T-helper 1 cell (primary cell): ENCODE measurements at places on chromosomes 6 and 20.

GRCh38 chr6:72836971-72837370 lies 215.1 kb downstream of the KCNQ5 start:
- no peak for DNase-seq

DNA sequence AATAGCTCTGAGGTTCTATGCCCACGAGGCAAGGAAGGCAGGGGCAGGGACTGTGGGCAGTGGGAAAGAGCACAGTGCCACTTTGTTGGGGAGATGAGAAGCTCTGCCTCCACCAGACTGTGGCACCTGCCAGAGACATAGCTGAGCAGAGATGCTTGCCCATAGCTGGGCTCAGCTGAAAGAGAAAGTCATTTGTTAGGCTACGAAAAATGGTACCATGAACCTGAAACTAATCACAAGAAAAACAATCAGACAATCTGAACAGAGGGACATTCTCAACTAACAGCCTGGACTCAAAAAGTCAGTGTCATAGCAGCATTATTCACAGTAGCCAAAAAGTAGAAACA lies 32.9 kb upstream of the TCP11 start:
- DNase-seq = no peak

- no peak for DNase-seq
These were observed 31.0 kb upstream of the PSMF1 start for GRCh38 chr20:1087311-1087905.

DNA sequence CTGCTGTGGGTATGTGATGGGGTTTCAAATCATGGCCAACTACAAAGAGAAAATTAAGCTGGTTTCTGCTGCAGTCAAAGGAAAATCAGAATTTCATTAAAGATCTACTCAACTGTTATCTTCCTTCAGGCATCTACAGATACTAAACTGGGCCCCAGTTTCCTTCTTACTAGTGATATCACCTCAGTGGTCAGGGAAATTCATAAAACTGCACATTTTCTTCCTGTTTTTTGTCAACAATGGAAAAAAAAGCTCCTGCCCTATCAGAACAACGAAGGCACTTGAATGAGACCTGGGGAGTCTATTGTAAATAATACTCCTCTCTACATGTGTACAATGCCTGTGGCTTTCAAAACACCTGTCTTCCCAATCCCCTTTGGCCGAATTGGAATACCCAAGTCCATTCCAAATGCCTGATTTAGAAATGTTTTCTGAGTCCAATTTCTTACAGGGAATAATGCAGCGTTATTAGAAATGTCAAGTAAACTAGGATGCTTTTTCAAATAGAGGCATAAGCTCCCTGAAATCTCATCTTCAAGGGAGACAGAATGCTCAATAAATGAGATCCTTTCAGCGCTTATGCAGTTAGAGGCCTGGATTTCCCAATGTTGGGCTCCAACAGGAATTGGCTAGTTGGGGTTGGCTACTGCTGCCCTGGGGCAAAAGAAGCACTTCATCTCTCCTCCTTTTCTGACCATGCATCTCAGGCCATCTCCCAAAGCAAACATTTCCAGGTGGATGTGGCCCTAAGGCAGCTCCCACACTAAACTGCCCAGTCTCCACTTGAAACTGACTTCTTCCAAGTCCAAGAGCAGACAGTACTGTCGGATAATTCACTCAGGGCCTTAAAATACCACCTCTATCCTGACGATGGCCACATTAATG lies 143.3 kb downstream of the NFATC2 start:
- DNase-seq = no peak

GRCh38 chr6:33759887-33760629 lies 13.4 kb upstream of the IP6K3 start:
- no peak for DNase-seq

DNA sequence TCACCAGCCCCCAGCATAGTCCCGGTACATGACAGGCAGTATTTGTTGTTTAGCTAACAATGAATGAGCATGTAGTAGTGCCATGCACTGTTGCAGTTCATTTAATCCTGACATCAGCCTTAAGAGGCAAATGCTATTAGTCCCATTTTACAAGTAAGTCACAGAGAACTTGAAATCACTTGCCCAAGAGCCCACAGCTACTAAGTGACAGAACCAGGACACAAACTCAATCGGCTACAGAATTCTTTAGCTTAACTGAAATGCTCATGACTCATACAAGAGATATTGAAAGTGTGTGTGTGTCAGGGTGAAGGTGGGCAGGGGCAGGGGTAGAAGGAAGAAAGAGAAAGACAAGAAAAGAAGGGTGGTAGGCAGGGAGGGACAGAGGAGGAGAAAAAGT lies 52.7 kb downstream of the UNC5CL start:
- no peak for DNase-seq

DNA sequence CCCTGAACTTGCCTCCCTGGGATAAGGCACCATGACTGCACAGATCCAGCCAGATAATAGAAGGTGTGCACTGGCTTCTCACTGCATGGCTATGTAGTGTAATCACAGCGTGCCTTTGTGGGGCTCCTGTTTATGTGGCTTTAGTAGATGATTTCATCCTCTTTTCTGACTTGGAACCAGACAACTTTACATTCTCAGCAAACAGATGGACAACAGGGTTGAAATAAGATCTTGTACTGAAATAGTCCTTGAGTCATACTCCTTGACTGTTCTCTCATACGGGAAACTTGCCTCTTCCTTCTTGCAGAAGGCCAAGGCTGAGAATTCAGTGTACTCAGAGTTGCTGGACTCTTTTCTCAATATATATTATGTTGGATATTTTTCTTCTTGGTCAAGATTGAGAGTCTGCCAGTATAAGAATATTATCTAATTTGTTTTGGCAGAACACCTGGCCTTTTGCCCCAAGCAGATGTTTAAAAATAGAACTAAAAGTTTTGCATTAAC lies 25.0 kb upstream of the RNF144B start:
- DNase-seq = no peak

DNA sequence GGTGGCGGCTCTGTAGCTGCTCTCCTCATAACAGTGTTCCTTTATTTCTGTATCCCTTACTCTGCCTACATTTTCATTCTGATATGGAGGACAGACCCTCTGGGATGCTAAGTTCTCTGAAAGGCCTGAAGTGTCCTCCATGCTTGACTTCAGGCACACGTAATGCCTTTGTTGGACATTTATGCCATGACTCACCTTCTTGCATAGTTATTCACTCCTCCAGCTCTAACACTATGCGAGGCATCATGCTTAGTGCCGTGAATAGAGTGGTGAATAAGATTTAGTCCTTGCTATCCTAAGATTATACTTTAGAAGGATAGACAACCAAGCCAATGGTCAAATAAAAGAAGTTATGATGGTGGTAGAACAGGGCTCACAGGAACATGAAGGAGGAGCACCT lies 760.9 kb upstream of the FLRT3 start:
- no peak for DNase-seq

GRCh38 chr20:10788877-10789276 lies 115.1 kb upstream of the JAG1 start:
- no peak for DNase-seq

DNA sequence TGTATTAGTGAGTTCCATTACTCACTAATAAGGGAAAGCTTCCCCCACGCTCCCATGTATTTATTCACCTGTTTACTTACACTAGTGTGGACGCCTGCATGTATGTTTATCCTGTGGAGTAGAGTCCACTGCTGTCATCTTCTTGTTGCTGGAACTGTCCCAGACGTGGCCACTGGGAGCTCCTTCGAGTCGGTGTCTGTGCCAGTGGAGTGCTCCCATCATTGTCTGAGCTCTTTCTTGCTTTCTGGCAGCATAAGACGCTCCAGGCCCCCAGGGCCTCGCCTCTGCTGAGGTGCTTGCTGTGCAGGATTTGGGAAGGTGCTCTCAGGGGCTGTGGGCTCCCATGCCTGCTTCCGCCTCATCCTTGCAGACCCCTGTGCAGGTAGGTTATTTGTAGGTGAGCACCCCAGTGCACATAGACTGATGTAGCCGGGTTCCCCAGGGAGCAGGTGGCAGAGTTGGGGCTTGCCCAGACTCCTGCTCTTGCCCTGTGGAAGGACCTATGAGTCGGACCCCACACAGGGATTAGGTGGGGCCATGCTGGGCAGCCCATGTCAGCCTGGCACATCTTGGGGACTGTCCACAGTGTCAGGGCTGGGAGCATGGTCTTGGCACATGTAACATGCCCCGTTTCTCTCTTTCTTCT lies 16.6 kb downstream of the PHACTR3 start:
- no peak for DNase-seq

DNA sequence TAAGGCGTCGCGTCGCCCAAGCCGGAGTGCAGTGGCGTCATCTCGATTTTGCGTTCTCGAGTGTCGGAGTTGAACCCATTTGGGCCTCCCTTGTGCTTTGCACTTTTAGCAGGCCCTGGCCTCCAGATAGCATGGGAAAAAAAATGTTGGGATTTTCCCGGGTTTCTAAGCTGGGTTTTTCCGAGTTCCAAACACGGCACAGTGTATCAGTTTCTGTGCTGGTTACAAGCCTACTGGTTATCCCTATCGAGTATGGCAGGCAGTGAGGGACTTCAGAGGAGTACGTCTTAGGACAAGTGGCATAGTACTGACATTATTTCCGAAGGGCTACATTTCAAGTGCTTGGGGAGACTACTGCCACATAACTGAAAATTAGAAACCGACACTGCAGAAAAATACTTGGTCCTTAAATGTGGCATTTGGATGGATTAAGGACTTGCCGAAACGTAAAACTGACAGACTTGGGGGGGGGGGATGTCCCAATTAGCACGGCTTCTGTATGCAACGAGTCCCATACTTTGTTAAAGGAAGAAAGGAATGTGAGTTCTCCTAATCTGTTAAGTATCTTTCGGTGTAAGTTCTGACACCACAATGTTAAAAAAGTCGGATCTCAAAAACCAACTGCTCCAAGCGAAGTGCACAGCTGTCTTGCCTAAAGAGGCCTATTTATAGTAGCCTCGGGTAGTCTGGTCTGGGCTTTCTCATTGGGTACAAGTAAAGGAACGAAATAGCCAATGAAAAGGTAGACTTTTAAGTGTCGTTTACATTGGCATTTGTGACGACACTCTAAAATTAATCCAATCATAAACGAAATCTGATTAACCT lies 70.2 kb downstream of the HFE start:
- DNase-seq = peak; percentile 50

GRCh38 chr6:18413381-18413780 lies 26.2 kb downstream of the RNF144B start:
- DNase-seq = no peak

DNA sequence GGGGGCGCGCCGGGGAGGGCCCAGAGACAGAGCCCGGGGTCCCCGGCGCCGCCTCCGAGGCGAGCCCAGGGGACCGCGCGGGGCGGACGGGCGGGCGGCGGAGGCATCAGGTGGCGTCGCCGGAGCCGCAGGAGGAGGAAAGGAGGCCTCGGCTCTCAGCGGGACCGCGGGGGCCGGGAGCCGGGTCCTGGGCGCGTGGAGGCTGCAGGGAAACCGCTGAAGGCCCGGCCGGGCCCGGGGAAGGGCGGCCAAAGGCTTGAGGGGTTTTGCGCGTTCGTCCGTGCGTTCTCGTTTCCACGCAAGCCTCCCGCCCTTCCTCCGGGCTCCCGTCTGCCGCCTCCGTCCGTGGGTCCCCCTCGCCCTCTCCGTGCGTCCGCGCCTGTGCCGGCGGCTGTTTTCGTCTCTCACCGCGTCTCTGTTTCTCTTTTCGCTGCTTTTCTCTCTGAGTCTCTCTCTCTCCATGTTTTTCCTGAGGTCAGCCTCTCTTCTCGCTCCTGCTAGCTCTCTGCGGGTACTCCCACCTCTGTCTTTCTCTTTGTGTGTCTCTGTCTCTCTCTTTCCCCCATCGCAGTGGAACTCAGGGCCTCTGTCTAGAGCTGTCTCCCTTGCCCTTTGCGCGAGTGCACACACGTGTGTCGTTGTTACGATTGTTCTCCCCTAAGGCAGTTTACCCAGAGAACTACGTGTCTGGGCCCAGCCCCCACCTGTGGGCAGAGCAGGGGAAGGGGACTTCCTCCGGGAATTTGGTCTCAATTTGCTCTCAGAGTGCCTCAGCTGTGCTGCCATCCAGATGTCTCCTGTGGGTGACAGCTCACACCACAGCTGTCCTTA lies 2.1 kb downstream of the IRF4 start:
- no peak for DNase-seq

DNA sequence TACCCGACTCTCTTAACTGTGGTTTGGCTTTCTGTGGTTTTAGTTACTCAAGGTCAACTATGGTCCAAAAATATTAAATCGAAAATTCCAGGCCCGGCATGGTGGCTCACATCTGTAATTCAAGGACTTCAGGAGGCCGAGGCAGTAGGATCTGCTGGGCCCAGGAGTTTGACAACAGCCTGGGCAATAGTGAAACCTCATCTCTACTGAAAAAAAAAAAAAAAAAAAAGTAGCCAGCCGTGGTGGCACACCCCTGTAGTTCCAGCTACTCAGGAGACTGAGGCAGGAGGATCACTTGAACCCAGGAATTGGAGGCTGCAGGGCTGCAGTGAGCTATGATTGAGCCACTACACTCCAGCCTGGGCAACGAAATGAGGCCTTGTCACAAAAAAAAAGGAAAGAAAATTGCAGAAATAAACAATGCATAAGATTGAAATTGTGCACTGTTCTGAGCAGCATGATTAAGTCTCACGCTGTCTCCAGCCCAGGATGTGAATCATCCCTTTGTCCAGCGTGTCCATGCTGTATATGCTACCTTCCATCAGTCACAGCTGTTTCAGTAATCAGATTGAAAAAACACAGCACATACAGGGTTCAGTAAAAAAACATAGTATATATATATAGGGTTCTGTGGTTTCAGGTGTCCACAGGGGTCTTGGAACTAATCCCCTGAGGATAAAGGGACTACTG lies 40.7 kb downstream of the RGS17 start:
- DNase-seq = no peak

GRCh38 chr6:128763599-128764300 lies 119.2 kb upstream of the LAMA2 start:
- no peak for DNase-seq

- no peak for DNase-seq
These were observed 46.6 kb downstream of the ZMYND8 start for GRCh38 chr20:47309806-47310426.

DNA sequence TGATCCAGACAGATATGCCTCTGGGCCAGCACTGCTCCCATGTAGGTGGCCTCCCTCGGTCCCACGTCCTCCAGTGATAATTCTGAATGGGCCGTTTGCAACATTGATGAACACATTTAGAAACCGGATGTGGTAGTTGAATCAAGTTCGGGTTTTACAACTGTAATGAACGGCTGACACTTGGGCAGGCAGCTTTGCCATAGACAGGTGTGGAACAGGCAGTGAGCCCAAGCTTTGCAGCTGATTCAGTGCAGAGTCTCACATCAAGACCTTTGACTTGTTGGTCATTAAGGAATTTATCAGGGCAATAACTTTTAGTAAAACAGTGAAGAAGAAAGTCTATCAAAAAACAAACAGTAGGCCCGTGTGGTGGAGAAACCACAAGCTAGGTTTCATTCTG lies 466.6 kb upstream of the AGPAT4 start:
- no peak for DNase-seq

GRCh38 chr20:34022151-34022838 lies 28.6 kb downstream of the RALY start:
- no peak for DNase-seq

- no peak for DNase-seq
These were observed 65.6 kb upstream of the ARMH2 start for GRCh38 chr6:24864343-24864742.

GRCh38 chr20:46293084-46293483 lies 15.2 kb downstream of the CDH22 start:
- DNase-seq = no peak
